ENCODE measurements at places on chromosomes 6 and 20.

DNA sequence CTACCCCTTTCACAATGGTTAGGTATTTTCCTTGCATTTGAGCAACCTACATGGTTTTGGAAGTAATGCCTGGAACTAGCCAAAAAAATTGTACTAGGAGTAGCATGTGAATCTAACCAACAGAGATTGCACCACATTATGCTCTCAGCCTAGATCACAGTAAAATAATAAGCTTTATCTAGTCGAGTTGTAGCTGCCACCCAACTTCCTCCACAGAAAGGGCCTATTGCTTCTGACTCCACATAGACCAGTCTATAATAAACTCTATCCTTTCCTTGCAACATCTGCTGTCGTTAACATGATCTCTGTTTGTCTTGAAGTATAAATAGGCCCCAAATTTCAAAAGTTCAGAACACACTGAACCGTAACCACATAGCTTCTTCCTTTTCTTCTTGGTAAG is 375.5 kb downstream of the PKHD1 start:
- DNase-seq = no peak

DNA sequence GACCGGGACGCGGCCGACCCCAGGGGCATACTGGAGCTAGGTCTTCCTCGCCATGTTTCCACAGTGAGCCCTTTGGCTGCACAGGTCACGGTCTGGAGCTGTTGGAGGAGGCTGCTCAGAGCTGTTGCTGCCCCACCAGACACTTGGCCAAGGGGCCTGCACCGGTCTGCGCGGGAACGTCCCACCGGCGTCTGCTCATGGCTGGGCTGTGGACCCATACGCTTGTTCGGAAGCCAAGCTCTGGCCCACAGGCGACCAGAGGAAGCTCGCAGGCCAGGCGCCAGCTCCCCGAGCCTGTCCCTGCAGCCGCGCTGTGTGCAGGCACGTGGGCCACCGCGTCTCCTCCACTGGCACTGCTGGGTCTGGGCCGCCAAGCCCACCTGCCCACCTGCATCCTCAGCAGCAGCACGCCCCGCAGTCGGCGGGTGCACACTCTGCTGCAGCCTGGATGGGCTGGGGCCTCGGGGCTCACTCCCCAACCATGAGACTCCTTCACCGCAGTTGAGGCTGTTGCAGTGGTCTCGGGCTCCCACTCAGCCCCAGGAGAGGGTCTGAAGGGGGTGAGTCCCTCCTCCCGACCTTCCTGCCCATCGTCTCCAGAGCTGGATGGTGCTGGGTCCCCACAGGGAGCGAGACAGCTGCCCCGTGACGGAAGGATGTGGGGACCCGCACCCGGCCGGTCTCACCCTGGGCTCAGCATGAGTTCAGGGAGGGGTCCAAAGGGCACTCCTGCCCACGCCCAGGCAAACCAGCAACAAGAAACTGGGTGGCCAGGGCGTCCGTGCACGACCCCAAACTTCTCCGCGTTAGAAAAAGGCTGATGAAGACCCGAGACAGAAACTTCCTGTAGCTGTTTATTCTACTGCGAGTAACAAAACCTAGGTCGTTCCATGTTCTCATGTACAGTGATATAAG is 15.5 kb upstream of the TCFL5 start:
- DNase-seq = no peak

DNA sequence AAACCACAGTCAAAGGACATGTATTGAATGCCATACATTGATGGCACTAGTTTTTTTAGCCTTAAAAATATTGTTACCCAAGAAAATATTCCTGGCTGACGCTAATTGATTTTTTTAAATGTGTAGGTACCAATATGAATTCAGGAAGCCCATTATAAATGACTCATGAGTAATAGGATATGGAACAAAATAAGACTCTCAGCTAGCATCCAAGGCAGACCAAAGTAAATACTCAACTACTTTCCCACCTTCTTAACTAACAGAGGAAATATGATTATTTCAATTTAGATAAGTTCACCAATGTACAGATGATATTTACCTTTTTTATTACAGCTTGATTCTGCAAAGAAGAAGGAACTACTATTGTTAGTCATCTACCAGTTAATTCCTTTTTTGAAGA is 43.2 kb upstream of the TXNDC5 start:
- no peak for DNase-seq

DNA sequence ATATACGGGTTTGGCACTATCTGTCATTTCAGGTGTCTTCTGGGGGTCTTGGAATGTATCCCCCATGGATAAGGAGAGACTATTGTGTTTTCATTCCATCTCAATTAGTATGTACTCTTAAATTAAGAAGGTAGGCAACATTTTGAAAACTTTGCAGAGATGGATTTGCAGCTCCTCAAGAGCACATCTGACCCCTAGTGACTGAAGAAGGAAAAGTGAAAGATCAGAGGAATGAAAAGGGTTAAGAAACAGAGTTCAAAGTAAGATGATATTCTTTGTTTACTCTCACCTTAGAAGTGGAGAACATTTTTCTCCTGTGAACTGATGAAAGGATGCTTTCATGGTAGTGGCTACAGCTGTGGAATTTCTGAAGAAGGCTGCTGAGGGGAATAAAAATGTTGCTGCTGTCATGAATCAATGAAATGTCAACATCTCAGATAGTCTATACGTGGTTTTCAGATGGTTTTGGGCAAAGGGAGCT is 41.5 kb downstream of the SH3BGRL2 start:
- no peak for DNase-seq

DNA sequence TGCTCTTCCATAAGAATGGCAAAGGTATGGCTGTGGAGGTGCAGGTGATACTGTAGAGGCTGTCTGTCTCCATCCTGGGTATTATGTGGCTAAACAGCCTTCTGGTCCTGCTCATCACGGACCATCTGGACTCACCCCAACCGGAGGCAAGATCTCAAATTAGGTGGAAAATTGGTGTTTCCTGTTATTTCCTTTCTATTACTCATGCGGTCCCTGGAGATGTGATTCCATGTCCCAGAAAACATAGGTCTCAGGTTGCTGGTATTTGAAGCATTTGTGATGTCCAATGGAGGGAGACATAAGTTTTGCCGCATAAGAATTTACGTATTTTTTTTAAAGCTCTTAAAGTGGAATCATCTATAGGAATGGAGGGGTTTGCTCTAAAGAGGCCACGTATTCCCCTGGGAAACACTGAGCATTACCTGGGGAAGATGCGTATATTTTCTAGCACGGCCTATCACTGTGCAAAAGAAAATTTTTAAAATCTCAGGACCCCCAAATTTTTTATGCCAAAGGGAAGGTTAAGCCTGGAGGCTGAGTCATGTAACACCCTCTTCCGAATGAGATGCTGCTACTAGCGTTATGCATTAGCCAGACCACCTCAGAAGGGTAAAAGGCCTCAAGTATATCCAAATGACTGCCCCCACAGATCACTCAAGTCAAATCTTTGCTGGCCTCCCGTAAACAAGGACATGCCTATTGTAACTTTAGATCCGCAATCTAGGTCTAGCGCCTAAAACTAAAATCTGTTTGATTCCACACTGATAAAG is 22.4 kb upstream of the PBOV1 start:
- DNase-seq = no peak

GRCh38 chr6:54085047-54085446 is 26.2 kb upstream of the MLIP start:
- no peak for DNase-seq

GRCh38 chr6:46990031-46990644 is 52.0 kb downstream of the ADGRF1 start:
- DNase-seq = no peak

DNA sequence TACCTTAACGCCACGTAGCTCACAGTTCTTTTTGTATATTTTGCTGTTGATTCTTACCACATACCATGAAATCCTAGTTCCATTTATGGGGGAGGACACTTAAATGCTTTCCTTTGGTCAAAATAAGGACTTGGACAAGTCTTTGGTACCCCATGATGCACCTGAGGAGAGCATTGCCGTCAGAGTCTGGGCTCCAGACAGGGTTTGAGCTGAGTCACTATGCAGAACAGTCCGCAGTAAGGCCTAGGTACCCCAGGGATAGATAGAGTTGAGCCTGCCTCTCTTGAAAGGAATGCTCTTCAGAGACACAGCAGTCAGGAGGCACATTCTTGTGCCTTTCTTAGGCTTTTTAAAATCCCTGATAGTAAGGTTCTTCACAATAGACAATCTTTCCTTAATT is 6.0 kb downstream of the PARD6B start:
- DNase-seq = no peak

All from stimulated activated CD8-positive, alpha-beta memory T cell treated with anti-CD3 and anti-CD28 coated beads, Interleukin-7, amount 100 ng/mL, for 1 hour (primary cell).